Activated CD4-positive, alpha-beta T cell treated with anti-CD3 and anti-CD28 coated beads for 48 hours (primary cell): ENCODE measurements at places on chromosomes 1 and 21.

GRCh38 chr1:36096500-36097432 lies 8.1 kb downstream of the ADPRS start:
- DNase-seq, result peak; percentile 31

DNA sequence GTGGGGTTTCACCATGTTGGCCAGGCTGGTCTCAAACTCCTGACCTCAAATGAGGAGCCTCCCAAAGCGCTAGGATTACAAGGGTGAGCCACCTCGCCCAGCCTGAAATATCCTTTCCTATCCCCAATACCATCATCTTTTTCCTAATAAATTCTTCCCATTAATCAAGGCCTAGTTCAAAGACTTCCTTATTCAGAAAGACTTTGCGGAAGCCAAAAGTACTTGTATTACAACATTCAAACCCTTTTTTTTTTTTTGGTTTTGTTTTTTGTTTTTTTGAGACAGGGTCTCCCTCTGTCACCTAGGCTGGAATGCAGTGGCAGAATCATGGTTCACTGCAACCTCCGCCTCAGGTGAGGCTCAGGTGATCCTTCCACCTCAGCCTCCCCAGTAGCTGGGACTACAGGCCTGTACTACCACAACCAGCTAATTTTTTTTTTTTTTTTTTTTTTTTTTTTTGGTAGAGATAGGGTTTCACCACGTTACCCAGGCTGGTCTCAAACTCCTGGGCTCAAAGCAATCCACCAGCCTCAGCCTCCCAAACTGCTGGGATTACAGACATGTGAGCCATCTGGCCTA lies 7.6 kb downstream of the SLC19A2 start:
- no peak for DNase-seq

- DNase-seq, result no peak
Observed at GRCh38 chr1:7617826-7618225, 153.3 kb upstream of the VAMP3 start.

DNA sequence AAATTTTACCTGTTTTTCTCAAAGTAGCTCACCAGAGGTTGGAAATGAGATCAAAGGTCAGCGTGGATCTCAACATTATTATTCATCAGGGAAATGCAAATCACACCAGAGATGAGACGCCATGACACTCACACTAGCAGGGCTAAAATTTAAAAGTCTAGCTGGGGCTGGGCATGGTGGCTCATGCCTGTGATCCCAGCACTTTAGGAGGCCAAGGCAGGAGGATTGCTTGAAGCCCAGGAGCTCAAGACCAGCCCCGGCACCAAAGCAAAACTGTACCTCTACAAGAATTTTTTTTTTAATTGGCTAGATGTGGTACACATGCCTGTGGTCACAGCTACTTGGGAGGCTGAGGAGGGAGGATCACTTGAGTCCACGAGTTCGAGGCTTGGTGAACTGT lies 41.4 kb upstream of the PCBP3 start:
- DNase-seq, result no peak

- DNase-seq, result no peak
Observed at GRCh38 chr1:86987446-86987845, 73.0 kb downstream of the HS2ST1 start.

GRCh38 chr1:225508538-225509375 lies 80.9 kb upstream of the LBR start:
- peak; percentile 18 for DNase-seq

GRCh38 chr1:171902527-171902926 lies 61.2 kb downstream of the DNM3 start:
- no peak for DNase-seq

DNA sequence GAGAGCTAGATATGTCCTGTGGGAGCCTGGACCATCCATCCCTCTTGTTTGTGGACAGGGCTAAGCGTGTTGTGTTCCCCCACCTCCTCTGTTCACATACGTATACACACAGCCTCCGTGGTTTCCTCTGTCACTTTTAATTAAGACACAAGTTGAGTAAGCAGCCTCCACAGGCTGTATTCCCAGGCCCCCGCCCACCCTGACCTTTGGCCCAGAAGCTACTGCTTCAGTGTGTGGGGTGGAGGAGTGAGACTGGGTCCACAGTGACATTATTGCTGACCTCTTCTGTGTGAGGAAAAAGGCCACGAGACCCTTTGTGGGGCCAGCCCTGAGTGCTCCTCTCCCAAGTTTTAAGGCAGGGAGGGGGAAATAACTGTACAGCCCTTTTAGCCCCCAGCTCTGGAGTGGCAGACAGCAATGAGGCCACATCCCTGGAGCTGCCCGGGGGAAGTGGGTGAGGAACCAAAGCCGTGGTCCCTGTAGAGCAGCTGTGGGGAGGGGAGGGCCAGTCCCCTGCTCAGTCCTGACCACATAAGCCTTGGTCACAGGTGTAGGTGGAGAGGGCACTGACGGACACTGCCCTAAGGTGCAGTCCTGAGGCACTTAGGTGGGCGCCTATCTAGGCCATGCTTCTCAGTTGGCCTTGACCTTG lies 4.4 kb downstream of the ELOVL1 start:
- peak; percentile 28 for DNase-seq

GRCh38 chr21:20802631-20803260 lies 195.5 kb upstream of the NCAM2 start:
- DNase-seq, result no peak

DNA sequence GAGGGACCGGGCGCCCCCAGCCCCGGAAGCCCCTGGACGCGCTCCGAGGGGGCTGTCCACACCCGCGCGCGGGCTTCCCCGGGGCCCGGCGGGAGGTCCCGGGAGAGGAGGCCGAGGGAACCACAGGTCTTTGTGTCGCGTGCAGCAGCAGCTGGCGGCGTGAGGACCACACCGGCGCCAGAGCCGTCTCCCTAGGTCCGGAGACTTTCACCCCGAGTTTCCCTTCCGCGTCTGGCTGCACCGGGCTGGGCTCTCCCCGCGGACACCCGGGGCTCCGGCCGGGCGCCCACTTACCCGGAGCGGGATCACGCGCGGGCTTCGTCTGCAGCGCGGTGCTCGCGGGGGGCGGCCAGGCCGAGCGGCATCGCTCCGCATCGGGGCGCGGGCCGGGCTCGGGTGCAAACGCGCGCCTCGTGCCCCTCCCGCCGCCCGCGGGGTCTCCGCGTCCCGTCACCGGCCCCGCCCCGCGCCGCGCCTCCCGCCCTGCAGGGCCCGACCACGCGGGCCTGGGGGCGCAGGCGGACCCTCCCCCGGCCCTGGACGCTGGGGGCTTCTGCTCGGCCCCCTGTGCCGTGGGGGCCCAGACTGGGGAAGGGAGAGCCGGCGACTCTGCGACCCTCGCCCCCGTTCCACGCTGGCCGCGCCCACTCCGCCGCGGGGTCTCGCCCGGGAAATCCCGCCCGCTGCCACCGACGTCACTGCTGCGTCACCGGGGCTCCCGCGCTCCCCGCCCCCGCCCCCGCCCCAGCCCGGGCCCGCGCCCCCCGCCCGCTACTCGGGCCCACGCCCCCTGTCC lies at the start of gene GNG4:
TSS of gene GNG4 (minus strand) at position 417 of the 796 bp plus-strand sequence. CDS start 65,946 bp downstream, outside the sequence.
- peak; percentile 27 for DNase-seq

- no peak for DNase-seq
Observed at GRCh38 chr1:223741861-223742260, 29.5 kb downstream of the CAPN2 start.

- no peak for DNase-seq
Observed at GRCh38 chr1:19435181-19435580, 50.2 kb downstream of the CAPZB start.

DNA sequence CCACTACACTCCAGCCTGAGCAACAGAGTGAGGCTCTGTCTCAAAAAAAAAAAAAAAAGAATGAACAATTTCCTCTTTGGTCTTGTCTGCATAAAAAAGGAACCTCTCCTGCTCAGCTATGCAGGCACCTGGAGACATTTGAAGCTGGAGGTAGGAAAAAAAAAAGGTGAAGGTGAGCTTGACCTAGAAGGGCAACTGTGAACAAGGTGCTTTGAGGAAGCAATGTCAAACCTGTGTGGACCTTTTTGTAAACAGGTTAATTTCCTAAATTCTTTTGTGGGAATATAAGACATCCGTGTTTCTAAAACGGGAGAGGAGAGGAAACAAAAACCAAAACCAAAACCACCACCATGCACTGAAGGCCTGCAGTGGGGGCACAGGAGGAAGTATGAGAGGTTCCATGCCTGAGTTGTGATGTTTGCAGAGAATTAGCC lies 77.5 kb downstream of the SLC45A1 start:
- DNase-seq, result no peak

DNA sequence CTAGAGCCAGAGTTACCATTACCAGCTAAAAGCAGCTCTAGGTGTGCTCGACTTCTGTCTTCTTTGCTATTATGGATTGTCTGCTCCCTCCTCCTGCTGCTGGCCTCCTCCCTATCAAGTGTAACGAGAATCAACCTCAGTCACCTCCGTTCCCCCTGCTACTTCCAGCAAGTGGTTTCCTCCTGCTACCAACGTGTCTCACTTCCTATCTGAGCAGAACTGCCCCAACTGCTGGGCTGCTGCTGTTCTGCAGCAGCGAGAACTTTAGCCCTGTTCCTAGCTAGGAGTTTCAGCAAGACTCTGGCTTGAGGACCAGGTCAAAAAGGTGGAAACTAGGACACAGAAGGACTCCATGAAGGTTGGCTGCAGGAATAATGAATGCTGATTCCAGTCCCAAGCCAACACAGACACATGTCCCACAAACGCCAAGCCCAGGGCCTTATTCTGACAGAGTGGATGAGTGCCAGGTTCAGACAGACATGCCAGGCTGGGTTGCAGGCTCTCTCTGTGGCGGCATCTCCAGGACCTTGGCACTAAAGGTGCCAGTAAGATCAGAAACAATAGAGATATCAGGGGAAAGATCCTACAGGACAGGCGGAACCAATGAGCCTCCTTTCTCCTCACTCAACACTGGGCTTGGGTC lies 46.9 kb downstream of the CD34 start:
- DNase-seq, result peak; percentile 54

DNA sequence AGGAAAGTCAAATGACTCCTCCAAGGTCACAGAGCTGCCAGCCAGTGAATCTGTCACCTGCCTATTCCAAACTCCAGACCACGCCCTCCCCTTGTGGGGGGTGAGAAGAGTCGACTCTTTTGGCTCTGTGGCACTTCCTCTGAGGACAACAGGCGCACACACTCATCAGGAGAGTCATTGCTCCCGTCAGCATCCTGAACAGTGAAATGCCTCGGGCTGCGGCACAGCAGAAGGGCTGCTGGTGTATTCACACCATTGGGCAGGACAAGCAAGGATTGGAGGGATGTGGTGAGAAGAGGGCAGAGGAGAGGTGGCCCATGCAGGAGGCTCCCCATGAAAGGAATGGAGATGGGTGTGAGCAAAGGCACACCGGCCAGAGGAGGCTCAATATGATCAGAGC lies 239.0 kb downstream of the TOMM20 start:
- DNase-seq, result no peak

GRCh38 chr1:160210561-160210960 lies 5.4 kb downstream of the PEA15 start:
- DNase-seq, result no peak

GRCh38 chr1:220877377-220878095 lies 1.7 kb upstream of the HLX start:
- DNase-seq, result no peak

- DNase-seq, result no peak
Observed at GRCh38 chr1:198637916-198638437, 863 bp upstream of the PTPRC start.
